Esophagus squamous epithelium (tissue), 5 donors: ENCODE measurements at places on chromosomes 6 and 20. TPM values are rescaled to one million over a fixed set of nuclear protein-coding genes. Genes with fewer than 3 reads are reported as not detected.

DNA sequence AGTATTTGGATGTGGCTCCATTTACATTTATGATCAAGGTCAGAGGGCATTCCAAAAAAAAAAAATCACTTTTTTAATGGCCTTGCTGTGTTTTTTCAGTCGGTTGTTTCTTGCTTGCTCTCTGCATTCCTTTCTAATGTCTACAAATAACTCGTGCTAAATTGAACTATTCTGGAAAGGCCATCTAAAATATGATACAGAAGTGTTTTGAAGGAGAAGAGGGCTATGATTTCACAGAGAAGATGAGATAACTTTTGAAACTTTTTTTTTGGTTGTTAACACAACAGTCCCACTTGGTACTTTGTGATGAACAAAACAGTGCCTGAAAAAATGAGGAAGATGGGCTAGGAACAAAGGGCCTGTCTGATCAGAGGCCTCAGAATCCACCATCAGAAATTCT, 156.1 kb upstream of the SMLR1 start:
- no peaks in the 10 kb centered on the region for H3K36me3 ChIP-seq
- no peaks in the 10 kb centered on the region for H3K27me3 ChIP-seq
- DNase-seq = no peak

- DNase-seq = no peak
- peaks cover 21% of the 10 kb centered on the region for H3K4me1 ChIP-seq
- no peak overlapping the region for H3K4me3 ChIP-seq
- no peaks in the 10 kb centered on the region for H3K27me3 ChIP-seq
- peaks cover 2% of the 10 kb centered on the region for H3K36me3 ChIP-seq
Measured at GRCh38 chr6:116404696-116405095, 33.9 kb downstream of the DSE start.

DNA sequence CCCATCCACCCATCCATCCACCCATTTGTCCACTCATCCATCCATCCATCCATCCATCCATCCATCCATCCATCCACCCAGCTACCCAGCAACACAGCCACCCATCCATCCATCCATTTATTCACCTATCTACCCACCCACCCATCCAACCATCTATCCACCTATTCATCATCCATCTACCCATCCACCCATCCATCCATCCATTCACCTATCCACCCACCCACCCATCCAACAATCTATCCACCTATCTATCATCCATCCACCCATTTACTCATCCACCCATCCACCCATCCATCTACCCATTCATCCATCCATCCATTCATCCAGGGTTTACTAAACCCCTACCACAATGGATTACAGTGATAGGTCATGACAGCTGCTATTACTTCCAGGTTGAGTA, 7.4 kb downstream of the SERPINB1 start:
- peaks cover 80% of the 10 kb centered on the region for H3K36me3 ChIP-seq
- peaks cover 2% of the 10 kb centered on the region for H3K4me1 ChIP-seq
- H3K27ac ChIP-seq = no peak overlapping the region
- no peak for DNase-seq
- H3K4me3 ChIP-seq = no peak overlapping the region

DNA sequence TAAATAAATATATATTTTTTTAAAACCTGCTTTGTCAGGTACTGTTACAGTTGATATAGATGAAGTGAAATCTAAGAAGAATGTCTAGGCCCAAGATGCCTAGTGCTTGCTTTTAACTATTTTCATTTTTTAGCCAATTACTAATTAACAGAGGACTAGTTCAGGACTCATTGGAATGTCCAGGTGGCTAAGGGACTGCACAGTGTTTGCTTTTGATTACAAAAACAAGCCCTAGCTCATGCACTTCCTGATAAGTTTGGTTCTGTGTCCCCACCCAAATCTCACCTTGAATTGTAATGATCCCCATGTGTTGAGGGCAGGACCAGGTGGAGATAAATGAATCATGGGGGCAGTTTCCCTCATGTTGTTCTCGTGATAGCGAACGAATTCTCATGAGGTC, 417.1 kb downstream of the PLCB1 start:
- H3K27me3 ChIP-seq = no peaks in the 10 kb centered on the region
- no peak for DNase-seq
- H3K27ac ChIP-seq = no peak overlapping the region
- H3K4me1 ChIP-seq = no peaks in the 10 kb centered on the region
- no peaks in the 10 kb centered on the region for H3K36me3 ChIP-seq

DNA sequence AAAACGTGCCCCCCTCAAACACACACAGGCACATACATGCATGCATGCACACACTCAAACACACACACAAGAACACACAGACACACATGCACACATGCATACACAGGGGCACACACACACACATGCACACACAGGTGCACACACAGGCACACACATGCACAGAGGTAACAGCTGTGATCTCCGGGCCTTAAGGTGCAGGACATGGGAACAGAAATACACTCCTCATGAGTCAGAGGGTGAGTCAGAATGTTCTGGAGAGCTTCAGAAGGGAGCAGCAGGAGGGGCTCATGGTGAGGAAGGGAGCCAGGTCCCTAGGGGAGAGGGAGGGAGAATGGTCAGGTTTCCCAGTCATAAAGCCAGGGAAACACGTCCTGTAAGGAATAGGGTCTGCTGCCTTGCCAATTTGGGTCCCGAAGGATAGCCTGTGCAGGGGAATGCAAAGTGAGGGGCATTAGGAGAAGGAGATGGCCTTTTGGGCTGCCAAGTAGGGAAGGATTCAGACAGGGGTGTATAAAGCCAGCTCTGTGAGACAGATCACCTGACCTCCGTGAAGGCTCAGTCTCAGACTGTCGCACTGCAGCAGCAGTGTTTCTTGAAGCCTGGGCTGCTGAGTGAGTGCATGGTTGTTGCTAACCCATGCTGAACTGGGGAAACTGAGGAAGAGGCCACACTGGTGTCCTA, 123.9 kb downstream of the MAFB start:
- no peak for DNase-seq
- H3K36me3 ChIP-seq = no peaks in the 10 kb centered on the region
- H3K4me3 ChIP-seq = no peak overlapping the region
- H3K27ac ChIP-seq = peak overlapping the region; percentile 77
- H3K27me3 ChIP-seq = no peaks in the 10 kb centered on the region

DNA sequence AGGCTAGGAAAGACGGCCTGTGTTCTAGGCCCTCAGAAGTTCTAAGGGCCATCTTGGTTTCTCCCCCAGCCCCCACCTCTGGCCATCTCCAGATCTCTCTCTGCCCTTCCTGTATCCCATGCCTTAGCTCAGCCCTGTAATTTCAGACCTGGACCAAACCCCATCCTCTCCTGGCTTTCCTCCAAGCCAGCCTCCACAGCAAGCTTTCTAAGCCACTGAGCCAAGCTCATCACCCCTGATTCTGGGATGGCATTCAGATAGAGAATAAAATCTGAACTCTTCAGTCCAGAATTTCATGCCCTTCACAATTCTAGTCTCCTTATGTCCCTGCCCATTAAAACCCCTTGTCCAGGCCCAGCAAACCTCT, 18.9 kb upstream of the CCM2L start:
- H3K27ac ChIP-seq = no peak overlapping the region
- no peaks in the 10 kb centered on the region for H3K36me3 ChIP-seq
- H3K4me3 ChIP-seq = no peak overlapping the region
- H3K4me1 ChIP-seq = no peaks in the 10 kb centered on the region
- H3K27me3 ChIP-seq = peaks cover 35% of the 10 kb centered on the region
- DNase-seq = no peak

SEMG1 gene
- total RNA-seq = not detected

PRRT1 gene
- 0.35 TPM for total RNA-seq
